HuH-7.5 (cell line): ENCODE measurements at places on chromosomes 12 and 14.

DNA sequence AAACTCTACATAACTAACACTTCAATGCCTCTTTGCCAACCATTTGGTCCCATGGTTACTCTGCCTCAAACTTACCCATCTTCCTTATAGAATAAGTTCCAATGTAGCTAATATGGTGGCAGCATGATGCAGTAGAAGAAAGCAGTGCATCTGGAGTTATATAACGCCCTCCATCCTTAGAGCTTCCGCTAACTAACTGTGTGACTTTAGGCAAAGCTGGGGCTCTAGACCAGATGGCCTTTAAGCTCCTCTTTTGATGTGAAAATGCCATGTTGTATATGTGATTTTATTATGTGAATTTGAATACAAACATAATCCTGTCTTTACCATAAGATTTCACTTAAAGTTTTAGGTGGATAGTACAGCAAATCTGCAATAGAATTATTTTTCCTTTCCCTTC, 6.1 kb downstream of the ABCD2 start:
- no peak for DNase-seq

DNA sequence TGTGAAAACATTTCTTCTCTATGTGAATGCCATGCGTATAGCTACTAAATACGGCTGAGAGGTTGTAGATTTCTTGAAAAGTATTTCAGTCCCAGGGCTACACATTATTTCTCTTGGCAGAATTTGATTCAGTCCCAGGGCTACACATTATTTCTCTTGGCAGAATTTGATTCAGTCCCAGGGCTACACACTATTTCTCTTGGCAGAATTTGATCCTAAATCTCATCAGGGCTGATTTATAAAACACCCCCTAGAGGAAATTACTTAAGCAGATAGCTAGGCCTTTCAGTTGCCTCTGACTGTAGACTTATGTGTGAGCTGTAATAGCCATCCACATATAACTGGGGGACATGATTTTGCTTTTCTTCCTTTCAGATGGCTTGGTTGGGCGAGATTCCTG, 50.4 kb downstream of the AK7 start:
- DNase-seq, result no peak

GRCh38 chr14:69838881-69839416, 40.3 kb upstream of the SMOC1 start:
- DNase-seq, result no peak

DNA sequence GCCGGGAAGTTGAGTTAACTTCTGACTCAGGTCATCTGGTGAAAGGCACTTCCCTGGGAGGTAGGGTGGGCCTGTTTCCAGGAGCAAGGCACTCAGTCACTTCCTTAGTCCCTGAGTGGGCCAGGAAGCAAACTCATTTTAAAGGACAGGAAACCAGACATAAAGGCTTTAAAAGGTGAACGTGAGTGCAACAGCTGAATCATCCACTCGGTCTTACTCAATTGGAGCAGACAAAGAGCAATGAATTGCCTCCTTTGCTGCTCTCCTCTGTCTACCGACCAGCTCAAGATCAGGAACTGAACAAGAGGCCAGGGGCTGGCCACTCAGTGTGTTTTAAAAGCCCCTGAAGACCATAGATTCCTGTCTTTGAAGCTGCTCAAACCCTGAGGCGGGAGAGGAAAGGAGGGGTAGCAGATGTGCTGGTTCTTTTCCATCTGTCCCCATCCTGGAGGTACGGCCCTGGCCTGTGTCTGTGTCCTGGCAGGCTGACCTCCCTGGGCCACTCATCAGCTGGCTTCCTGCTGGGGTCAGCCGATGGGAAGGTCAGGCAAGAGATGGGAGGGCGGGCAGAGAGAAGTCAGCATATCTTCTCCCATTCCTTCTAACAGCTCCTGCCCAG, 148.9 kb downstream of the PPM1H start:
- DNase-seq, result no peak

DNA sequence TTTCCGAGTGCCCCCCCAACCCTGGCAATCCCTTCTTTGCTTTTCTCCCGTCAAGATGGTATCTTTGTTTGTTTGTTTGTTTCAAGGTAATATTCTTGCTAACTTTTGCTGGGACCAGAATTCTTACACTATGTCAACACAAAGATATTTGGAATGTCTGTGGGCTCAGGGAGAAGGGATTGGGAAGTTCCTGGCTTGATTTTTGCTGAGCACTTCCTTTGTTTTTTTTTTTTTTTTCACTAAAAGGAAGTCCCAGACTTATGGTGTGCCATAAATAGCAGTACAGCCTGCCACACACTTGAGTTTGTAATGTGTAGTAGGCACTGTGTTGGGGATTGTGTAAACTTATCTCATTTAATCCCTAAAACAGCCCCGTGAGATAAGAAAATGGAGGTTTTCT, 11.2 kb upstream of the RNU6-7 start:
- no peak for DNase-seq

GRCh38 chr14:100193417-100194357, 34.2 kb upstream of the DEGS2 start:
- no peak for DNase-seq

GRCh38 chr12:119809023-119809422, 68.1 kb downstream of the CIT start:
- DNase-seq, result no peak

DNA sequence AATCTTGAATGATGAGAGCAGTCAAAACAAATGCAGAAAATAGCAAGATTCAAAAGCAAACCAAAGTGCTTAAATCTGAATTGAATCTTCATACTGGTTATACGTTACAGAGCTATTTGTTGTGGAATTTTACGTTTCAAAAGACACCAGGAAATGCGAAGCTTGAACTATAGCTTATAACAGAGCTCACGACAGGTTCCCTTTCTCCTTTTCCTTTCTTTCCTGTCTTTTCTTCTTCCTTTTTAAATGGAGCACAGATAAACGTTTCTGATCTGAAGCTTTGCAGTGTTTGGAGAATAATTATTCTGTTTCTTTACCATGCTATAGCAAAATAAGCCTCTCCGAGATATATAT, 492.6 kb upstream of the GARIN6 start:
- DNase-seq, result no peak

GRCh38 chr12:110229409-110229808, 51.6 kb upstream of the ATP2A2 start:
- no peak for DNase-seq

GRCh38 chr12:27937768-27938167, 34.8 kb downstream of the PTHLH start:
- DNase-seq, result no peak
